ENCODE measurements at places on chromosomes 4 and X.

DNA sequence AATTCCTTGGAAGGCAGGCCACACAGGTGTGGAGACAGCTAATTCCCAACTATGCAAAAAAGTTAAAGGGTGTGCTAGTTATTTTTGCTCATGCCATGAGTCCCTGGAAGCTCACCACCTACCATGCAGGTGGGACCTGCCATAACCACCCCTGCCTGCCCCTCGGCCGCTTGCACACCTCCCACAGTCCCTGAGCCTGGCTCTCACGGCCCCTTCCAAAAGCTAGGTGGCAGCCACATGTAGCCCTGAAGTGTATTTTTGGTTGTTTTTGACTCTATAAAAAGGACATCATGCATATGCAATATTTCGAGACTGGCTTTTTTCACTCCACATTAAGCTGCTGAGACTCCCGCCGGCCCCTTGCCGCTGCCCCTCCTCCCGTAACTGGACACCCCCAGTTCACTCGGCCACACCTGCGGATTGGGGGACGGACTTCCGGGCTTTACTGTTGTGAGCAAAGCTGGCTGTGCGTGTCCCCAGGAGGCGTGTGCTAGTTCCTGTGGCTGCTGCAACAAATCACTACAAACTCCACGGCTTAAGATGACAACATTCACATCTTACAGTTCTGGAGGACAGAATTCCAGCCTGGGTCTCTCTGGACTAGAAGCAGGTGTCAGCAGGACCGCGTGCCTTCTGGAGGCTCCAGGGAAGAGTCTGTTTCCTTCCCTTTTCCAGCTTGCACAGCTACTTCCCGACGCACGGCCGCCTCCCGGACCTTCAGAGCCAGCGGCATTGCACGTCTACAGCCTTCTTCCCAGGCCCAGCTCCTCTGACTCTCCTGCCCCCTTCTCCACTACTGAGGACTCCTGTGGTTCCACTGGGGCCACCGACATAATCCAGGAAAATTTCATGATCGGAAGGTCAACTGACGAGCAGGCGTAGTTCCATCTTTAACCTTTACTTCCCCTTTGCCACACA lies 24.8 kb downstream of the ZFYVE28 start:
- DNase-seq: no peak

GRCh38 chrX:72382202-72382595 lies 76.5 kb upstream of the CITED1 start:
- no peak for DNase-seq

DNA sequence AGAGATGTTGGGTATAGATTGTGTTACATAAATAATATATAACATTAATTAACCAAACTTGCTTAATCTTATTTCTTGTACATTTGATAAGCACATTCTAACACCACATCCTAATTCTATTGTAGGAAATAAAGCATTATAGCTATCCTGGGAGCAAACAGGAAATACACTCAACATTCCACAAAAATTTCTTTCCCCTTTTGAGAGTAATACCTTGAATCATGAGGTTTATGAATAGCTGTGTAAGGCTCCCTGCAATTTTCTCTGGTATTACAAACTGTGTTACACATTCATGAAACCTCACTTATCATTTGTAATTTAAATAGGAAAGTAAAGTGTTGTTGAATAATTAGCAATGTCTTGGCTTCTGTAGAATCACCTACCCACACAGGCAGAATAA lies 95.1 kb downstream of the TMEM47 start:
- no peak for DNase-seq

DNA sequence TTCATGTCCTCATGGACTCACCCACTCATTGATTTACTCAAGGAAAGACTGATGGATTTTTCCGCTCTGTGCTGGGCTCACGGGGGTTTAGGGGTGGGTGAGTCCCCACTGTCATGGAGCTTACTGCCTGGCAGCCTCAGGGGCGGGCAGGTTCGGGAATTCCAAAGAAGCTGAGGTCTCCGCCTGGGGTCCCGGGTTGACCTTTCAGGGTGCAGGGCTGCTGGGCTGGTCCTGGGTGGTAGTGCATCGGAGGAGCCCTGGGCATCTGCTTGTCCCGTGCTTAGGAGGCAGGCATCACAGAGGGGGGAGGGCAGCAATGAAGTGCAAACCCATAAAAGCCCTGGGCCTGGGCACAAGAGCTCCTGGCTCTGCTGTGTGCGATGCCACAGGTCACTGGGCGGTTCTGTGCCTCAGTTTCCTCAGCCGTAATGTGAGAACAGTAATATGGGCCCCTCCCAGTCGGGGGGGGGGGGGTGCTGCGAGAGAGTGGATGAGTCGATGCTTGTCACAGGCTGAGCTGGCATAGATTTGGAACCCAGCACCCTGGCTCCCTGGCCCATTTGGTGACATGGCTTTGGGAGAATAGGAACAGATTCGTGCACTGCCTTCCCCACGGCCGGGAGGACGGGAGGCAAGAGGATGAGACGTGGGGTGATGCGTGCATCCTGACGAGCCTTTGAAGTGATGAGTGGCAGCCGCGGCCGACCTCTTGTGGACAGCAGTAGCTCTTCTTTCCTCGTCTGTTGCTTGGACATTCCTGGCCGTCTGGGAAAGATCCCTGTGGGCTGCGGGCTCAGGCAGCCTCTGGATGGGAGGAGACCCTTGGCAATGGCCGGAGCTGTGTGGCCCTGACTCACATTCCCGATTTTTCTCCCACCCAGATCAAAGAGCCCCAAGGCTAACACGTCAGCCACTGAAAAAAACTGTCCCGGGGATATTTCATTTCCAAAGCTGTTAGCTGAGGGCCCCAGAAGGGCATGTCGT lies 42.0 kb downstream of the PSAPL1 start:
- DNase-seq: no peak

DNA sequence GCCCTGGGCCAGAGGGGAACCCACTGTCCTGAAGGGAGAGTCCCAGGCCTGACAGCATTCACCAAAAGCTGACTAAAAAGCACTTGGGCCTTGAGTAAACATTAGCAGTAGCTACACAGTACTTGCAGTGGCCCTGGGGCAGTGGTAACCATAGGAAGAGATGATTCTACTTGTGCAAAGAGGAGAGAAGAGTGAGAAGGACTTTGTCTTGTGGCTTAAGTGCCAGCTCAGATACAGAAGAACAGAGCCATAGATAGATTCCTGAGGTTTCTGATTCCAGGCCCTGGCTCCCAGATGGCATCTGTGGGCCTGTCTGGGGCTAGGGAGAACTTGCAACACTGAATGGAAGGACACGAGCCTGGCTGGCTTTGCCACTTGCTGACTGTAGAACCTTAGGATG lies 100.5 kb downstream of the PTCHD1 start:
- DNase-seq: no peak

GRCh38 chr4:177339477-177340374 lies 30.1 kb downstream of the NEIL3 start:
- peak; percentile 4 for DNase-seq

DNA sequence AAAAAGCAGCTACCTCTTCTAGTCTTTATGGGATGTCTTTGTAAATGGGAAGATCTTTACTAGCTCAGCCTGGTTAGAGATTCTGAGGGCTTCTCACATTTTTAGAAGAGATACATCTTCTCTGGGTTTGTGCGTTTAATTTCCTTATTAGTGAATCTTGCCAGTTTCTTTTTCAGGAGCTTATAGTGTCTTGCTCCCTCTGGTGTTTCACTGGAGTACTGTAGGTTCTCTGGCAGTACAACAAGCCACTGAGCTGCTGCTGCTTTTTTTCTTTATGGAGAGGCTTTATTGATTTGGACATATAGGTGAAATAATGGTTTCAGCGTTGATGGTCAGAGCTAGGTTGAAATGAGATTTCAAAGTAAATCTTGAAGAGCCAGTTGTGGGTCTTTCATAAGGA lies 82.9 kb downstream of the LAS1L start:
- no peak for DNase-seq

- no peak for DNase-seq
Measured at GRCh38 chr4:175339100-175339707, 421.0 kb downstream of the ADAM29 start.

DNA sequence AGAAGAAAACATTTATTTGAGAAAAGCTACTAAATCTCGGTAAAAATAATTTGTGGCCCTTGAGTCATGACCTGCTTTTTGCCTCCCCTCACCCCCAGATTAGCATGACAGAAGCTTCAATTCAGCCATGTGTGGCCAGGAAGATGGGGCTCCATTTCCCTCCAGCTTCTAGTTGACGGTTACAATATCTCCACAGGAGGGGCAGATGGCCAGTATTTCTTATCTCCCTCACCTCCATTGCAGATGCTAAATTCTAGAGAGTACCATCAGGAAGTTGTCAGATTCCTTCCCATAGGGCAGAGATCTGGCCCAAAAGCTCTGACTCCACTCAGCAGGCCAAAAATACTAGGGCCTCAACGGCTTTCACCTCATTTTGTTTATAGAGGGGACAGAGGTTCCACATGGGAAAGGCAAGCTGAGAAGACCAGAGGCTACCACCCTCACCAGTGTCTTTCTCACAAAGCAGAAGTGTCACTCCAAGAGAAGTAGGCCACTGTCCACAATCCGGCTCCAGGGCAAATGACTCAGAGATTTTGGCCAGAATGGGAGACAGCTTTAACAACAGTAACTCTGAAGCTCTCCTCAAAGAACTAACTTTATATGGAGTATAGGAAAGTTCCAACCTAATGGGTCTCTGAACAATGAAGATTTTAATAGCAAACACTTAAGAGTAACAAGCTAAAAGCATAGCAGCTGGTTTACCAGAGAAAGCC lies 108.3 kb downstream of the TBC1D19 start:
- DNase-seq: peak; percentile 4

- no peak for DNase-seq
Measured at GRCh38 chr4:171629182-171629581, 184.0 kb upstream of the GALNTL6 start.

GRCh38 chr4:65791812-65792308 lies 121.6 kb upstream of the EPHA5 start:
- no peak for DNase-seq

GRCh38 chr4:66565801-66566200 lies 895.5 kb upstream of the EPHA5 start:
- no peak for DNase-seq

DNA sequence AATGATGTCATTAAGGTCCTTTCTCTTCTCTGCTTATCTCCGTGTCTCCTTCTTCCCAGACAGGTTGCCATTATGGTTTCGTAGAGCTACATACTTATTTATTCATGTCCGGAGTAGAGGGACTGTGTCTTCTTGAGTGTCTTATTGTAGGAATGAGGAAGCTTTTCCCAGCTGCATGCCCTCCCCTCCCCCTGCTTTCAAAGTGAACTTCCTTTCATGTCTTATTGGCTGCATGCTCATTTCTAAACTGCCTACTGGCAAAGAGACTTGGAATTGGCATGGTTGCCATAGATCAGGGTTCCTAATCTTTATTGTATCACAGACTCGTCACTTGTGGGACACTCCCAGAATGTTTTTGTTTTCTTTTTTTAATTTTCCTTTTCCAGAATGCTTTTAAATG lies 15.4 kb downstream of the VAMP7 start:
- no peak for DNase-seq

DNA sequence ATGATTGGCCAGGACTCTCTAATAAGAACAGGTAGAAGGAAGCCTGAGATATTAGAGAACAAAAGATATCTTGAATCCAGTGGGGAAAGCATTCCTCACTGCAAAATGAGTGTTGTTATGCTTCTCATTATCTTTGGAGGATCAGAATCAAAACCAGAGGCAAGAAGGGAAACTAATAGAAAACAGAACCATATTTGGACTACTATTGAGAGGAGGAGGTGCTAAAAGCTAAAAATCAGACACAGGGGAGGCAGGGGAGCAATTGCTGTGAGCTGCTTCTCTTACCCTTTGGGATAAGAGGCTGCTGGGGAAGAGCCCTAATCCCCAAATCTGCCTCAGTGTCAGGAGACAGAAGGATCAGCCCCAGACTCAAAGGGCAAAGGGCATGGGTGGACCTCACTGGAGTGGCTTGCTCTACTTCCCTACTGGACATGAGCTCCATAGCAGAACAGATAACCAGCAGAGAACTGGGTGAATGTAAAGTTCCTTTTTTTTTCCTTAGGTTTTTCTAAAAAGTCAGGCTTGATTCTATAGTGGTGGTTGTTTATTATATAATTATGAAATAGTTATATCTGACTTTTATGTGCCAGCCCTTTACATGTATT lies 60.1 kb downstream of the SEPTIN11 start:
- no peak for DNase-seq

GRCh38 chr4:121726642-121727268 lies 30.0 kb upstream of the ANXA5 start:
- DNase-seq: peak; percentile 5

- DNase-seq: no peak
Measured at GRCh38 chr4:128590773-128591172, 218.7 kb upstream of the JADE1 start.

DNA sequence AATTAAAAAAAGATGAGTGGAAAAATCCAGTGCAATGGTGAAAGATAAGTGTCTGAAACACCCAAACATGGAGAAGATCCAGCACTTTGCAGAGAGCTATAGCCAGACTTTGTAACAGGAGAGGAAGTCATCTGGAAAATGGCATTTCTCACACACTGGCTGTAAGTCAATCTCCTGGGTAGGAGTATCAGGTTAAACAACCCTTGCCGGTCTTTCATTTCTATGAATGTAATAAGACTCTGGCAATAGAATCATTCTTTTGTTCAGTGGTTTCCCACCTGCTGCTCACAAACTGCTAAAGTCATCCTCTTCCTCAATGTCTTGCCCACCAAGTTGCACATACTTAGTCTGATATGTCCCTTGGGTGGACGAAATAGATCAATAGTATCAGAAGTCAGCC lies 94.0 kb upstream of the ATP8A1 start:
- no peak for DNase-seq

DNA sequence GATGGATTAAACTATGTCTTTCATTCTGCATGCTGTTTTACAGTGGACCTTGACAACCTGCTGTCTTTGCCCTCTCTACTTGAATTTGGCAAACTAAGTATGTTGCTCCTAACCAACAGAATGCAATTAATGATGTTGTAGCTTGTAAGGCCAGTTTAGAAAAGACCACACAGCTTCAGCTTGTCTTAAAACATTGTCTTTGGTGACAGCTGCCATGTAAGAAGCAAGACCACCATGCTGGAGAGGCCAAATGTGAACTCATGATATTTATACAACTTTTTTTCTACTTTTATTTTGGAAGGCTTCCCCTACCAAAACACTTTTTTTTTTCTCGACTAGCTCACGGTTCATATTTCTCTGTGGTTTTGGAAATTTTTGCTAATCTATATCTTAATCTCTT lies 278.0 kb upstream of the GNPDA2 start:
- no peak for DNase-seq

GRCh38 chr4:24856586-24856985 lies 56.3 kb downstream of the CCDC149 start:
- DNase-seq: peak; percentile 60

- DNase-seq: no peak
Measured at GRCh38 chrX:132712350-132712749, 223.5 kb upstream of the MBNL3 start.

DNA sequence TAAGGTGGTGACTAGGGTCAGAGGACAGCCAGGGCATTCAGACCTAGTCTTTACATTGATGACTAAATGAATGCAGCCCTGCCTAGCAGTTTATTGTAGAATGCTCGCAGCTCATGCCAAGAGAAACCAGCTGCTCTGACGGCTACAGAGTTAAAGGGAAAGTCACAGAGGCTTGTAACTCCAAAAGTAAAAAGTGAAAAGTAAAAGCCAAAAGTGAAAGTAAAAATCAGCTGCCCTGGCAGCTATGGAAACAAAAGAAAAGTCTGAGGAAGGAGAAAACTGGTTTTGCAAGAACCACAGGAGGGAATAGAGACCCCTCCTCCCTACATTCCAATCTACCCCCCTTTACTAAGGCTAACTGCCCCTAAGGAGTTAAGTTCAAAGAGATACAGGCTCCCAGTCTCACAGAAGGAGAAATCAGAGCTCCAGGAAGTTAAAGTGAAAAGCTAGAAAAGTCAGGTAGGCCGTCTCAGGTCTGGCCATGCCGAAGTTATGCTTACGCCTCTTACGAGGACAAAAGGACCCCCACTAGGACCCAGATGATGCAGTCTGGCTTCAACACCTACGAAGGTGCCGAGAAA lies 6.0 kb downstream of the GAGE10 start:
- DNase-seq: no peak
